Transverse colon (tissue), 4 donors: ENCODE measurements at places on chromosomes 16 and 17. TPM values are rescaled to one million over a fixed set of nuclear protein-coding genes. Genes with fewer than 3 reads are reported as not detected.

PPP1R27 gene
- total RNA-seq: not detected

ZPBP2 gene
- total RNA-seq: not detected

RAB26 gene
- 8.3 TPM for total RNA-seq

USP43 gene
- total RNA-seq: 16.0 TPM

RHBDF1 gene
- 11.9 TPM for total RNA-seq

NPIPA8 gene
- total RNA-seq: 36.6 TPM

SLC5A11 gene
- not detected for total RNA-seq

CXCL16 gene
- 31.4 TPM for total RNA-seq

CACNG3 gene
- total RNA-seq: not detected

DPH1 gene
- total RNA-seq: 88.8 TPM

SLC35G6 gene
- total RNA-seq: not detected

ABCC6 gene
- 59.9 TPM for total RNA-seq

LRRC37A gene
- total RNA-seq: 1.1 TPM
